Activated T-cell treated with anti-CD3 and anti-CD28 coated beads for 4 hours (primary cell): ENCODE measurements at places on chromosomes 7 and 10.

GRCh38 chr10:62805231-62806099 is 945 bp downstream of the ADO start:
- DNase-seq: no peak

GRCh38 chr10:84097787-84098353 is 41.4 kb upstream of the GHITM start:
- DNase-seq: no peak

- DNase-seq: no peak
These were observed 80.8 kb downstream of the INPP5A start for GRCh38 chr10:132618158-132618919.

GRCh38 chr7:104967088-104967487 is 46.9 kb upstream of the KMT2E start:
- DNase-seq: no peak

DNA sequence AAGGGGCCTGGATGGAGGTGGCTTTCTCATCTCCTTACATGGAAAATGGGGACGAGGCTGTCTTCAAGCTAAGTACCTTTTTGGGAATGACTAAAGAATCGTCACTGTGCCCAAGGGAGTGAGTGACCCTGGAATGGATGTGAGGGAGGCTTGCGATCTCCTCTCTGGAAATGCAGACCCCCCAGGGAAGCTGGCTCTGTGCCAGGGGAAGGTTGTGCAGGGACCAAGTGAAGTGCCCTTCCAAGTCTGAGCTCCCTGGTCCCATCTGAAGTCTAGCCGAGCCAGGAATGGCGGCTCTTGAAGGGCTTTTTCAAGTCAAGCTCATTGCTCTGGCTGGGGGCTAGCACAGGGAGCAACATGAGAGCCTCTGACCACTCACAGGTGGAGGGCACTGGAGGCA is 180.9 kb upstream of the LYZL2 start:
- no peak for DNase-seq

GRCh38 chr7:26683277-26683676 is 181.1 kb downstream of the SKAP2 start:
- DNase-seq: no peak

GRCh38 chr7:83559887-83560286 is 89.1 kb downstream of the SEMA3E start:
- no peak for DNase-seq

- no peak for DNase-seq
These were observed 126.6 kb downstream of the CUX1 start for GRCh38 chr7:101943889-101944600.

GRCh38 chr7:144830024-144830785 is 5.6 kb downstream of the TPK1 start:
- no peak for DNase-seq

GRCh38 chr7:49643321-49643720 is 130.1 kb upstream of the VWC2 start:
- DNase-seq: no peak

GRCh38 chr7:12233175-12233574 is 22.1 kb downstream of the TMEM106B start:
- DNase-seq: no peak

DNA sequence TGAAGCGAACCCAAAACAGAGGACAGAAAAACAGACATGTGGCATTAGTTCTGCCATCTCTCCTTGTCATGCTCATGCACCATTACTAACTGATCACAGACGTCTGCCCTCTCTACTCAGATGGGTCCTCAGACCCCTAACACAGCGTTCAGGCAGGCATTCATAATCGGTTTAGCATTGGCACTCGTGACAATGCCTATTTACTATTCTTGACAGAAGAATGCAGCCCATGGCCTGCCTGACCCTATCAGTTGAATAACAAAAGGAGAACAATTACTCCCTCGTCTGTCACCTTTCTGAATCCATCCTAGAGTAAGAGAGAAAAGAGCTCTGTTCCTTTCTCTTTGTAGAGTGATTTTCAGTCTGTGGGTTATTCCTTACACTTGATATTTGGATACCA is 194.6 kb upstream of the PHYHIPL start:
- no peak for DNase-seq

GRCh38 chr7:28792858-28793257 is 165.3 kb downstream of the TRIL start:
- no peak for DNase-seq

- no peak for DNase-seq
These were observed 8.7 kb upstream of the PTPN12 start for GRCh38 chr7:77528368-77528767.

DNA sequence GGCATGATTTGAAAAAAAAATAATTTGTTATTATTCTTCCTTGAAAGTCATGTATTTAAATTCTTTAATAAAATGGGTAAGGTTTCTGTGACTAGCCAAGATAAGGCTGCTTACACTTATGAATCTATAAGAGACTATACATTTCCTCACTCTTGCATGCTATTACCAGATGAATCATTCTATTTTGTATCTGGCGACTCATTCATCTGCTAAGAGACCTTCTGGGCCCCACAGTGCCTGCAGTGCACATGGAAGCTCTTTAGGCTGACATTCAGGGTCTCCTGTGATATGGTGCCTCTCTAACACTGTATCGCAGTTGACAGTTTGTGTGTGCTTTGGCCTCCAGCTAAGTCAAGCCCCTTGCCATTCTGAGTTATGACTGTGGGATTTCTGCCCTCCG is 121.9 kb downstream of the NRG3 start:
- no peak for DNase-seq

GRCh38 chr10:79331709-79332108 is 15.6 kb upstream of the PPIF start:
- DNase-seq: peak; percentile 59

DNA sequence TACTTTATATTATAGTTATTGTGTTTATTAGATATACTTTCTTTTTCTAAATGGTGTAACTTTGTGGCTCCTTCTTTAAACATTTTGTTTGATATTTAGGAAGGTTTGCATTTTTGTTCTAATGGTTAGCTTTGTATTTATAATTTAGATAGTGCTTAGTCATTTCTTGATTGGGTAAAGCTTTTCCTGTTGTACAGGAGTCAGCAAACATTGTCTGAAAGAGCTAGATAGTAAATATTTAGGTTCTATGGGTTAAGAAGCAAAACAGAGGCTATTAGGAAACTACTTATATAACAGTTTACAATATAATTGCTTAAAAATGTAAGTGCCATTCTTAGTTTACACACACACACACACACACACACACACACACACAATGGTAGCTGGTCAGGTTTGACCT is 70.6 kb upstream of the CCDC6 start:
- no peak for DNase-seq

- DNase-seq: no peak
These were observed 282.7 kb downstream of the POU6F2 start for GRCh38 chr7:39260279-39260844.

DNA sequence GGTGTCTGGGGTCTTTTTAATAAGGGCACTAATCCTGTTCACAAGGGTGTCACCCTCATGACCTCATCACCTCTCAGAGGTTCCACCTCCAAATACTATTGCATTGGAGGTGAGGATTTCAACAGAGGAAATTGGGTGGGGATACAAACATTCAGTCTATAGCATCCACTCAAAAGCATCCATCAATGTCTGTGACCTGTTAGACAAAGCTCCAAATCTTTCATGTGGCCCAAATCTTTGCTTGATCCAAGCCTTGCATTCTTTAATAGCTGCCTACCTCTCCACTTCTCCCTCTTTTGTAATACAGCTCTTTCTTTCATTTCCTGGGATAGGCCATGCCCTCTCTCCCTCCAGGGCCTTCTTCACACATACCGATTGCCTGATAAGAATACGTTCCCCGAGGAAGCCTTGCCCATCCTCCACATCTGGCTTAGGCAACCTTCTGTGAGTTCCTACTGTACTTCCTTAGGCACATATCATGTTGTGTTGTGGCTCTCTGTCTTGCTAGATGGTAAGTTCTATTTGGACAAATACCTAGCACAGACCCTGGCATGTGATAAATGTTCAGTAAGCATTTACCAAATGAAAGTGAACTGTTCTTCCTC is 66.1 kb downstream of the CREM start:
- no peak for DNase-seq

- no peak for DNase-seq
These were observed 290.3 kb upstream of the VWC2 start for GRCh38 chr7:49483142-49483541.

DNA sequence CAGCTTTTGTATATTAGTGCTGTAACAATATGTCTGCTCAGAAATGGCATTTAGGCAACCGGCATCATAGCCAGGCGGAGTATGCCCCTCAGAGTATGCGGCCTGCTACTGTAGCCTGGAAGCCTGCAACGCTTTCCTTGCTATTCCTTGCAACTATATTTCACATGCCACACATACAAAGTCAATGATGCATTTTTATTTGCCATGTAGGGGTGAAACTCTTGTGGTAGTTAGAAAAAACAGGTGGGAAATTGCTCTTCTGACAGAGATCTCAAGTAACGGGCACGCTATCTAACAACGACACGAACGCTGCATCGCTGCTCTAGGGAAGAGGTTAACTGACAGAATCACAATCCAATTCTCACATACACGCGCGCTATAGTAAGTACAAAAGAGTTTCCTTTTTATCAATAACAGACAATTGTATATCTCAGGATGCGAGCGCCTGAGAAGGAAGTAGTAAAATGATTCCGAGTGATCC is 5.9 kb downstream of the EBF3 start:
- DNase-seq: no peak

GRCh38 chr7:120079704-120080103 is 193.3 kb upstream of the KCND2 start:
- no peak for DNase-seq

GRCh38 chr7:47587351-47587750 is 5.4 kb upstream of the TNS3 start:
- DNase-seq: no peak

- no peak for DNase-seq
These were observed 189.8 kb downstream of the JCAD start for GRCh38 chr10:29869593-29869992.

- DNase-seq: no peak
These were observed 41.3 kb upstream of the TES start for GRCh38 chr7:116169060-116169459.

DNA sequence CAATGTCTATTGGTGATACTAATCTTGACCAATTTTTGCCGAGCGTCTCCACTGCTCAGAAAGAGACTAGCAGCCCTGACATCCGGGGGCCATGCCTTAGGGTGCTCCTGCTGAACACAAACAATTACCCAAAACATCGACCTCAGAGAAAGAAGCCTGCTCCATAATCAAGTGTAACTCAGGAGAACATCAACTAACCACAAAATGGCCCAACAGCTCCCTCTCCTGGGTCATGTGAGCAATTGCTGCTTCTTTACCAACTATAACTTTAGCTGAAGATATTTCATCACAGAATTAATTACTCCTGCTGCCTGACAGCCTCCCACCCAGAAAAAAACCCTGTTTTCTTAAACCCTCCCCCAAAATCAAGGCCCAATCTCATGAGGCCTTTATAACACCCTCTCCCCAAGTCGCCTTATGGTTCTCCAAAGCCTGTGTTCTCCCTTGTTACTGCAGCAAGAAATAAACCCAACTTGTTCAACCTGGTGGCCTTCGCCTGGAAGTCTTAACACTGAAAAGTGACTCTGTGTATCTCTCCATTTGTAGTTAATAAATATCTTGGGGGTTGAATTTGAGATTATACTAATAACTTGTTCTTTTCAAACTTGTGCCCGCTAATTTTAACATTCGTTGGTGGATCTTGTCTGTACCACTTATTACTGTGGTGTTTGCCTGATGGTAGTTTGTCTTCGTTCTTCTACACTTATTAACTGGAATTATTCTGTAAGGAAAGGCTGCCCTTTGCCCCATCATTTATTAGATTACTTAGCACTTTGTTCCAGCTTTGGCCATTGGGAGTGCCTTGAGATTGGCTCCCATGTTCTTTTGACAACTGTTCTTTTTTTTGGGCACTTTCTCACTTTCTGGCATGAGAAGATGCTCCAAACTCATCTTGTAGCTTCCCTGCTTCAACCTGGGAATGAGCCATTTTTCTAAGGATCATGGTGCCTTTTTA is 21.2 kb upstream of the RAMP3 start:
- DNase-seq: peak; percentile 52

- no peak for DNase-seq
These were observed 105.7 kb downstream of the HOXA1 start for GRCh38 chr7:26989897-26990670.

- DNase-seq: no peak
These were observed 353.1 kb downstream of the THSD7A start for GRCh38 chr7:11478882-11479281.

DNA sequence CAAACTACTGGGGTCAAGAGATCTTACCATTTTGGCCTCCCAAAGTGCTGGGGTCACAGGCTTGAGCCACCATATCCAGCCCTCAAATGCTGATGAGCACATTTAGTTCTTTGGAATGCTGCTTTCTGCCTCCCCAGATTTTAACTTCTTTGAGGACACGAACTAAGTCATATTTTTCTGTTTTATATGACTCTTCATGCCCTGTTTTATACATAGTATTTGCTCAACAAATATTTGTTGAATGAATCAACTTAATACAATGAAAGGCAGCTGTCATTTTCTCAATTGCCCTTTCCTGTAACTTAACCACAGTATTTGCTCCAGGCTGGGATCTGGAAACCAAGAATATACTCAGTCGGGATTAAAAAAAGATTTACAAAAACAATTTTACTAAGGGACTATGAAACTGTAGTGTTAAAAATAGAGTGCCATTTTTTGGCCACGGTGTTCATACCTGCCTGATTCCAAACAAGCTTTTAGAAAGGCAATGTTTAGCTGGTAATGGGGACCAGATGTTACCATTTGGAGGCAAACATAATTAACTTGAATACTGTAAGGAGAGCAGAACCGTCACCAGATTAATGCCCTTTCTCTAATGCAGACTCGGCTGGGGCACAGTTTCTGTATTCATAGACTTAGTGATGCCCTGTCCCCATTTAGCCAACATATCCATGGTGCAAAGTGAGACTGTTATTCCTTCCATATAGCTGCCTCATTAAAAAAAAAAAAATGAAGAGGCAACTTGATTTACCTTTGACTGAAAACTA is 117.6 kb downstream of the NRP1 start:
- no peak for DNase-seq

DNA sequence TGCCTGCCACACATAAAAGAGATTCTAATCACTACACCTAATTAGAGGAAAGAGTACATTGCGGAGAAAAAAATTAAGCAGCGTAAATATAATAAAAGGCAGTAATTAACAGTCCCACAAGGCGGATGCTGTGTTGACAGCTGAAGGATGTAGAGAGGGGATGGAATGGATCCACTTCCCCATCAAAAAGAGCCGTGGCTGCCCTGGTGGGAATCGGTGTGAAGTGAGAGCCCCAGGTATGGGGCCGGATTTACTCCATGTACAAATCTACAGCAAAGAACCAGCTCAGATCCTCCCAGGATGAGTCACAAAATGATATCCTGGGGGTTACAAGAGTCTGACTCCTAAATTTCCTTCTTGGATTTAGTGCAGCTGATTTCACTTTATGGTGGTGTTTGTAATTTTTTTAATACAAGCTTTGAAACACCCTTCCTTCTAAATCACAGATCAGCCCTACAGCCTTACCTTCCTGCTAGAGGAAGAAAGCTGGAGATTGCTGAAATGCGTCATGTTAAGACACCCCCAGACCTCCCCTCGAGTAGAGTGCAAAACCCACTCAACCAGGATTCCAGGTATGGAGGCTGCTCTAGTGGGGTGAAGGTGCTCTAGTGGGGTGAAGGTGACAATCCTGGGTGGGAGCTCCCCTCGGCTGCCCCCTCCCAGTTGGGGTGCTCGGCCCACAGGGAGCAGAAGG is 398.4 kb downstream of the PLXNA4 start:
- DNase-seq: no peak

- DNase-seq: no peak
These were observed 165.9 kb downstream of the ABCA13 start for GRCh38 chr7:48337012-48337621.

GRCh38 chr7:42674541-42674940 is 237.3 kb downstream of the C7orf25 start:
- no peak for DNase-seq

GRCh38 chr7:69932034-69932628 is 333.9 kb downstream of the AUTS2 start:
- DNase-seq: no peak
